ENCODE measurements at places on chromosomes 3 and 15.

DNA sequence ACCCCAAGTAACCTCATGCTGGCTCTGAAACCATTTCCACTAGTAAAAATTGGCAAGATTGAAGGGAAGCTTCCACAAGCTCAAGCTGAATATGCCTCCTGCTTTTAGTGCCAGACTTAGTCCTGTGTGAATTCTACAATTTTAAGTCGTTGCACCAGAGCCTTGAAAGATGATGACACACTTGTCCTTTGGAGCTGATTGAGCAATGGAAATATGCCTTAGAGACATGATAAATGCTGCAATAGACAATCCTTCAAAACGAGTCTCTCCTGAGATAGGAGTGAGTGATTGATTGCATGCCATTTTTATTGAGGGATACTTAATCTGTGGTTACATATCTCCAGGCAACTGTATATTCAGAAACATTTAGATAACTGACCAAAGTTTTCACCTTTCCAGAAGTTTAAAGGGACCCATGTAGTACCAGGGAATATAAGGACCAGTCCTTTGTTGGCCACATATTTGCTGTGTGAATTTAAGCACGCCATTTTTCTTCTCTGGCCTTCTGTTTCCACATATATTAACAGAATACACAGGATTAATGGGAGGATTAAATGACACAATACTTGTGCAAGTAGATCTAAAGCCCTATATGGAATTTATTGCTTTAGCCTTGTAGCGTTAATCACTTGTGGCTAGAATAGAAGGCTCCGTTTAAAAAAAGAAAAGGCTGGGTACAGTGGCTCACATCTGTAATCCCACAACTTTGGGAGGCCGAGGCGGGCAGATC lies 65.1 kb downstream of the PPARG start:
- no peak for DNase-seq

DNA sequence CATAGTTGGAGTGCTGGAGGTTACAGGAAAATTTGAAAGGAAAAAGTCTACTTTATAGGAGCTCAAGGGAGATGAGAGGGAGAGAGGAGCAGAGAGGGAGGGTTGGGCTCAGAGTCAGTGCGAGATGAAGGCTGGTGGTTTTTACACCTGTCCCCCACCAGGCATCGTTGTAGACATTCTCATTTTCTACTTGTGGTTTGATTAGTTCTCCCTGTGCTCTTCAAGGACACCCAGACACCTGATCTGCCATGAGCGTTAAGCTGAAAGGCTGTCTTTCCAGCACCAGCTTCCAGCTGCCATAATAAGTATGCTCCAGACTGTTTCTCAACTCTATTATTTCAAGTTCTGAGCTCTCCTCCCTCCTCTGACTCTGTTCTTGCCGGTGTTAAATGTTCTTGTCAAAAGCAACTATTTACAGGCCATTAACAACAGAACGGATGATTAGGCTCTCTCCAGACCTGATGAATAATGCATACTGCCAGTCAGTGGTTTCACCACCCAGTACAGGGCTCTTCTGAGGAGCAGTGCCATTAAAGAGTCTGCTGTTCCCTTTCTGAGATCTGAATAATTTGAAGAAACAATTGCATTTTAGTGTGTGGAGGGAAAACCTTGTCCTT lies 514.6 kb upstream of the MCTP2 start:
- DNase-seq = no peak

DNA sequence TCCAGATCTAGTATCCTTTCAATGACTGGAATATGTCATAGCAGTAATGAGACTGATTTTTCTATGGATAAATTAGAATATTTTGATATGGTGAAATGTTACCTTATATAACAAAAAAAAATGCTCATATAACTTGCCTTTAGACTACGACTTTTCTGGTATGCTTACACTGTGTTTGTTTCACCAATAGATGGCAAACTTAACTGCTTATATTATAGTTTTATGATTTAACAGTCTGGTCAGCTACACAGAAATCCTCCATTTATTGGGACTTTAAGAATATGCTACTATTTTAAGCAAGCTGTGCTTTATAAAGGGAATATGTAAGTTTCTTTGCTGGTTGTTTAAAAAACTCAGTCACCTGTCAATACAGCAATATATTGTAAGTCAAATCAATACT lies 205.6 kb downstream of the VGLL3 start:
- DNase-seq = no peak

GRCh38 chr3:124467980-124468902 lies 262.0 kb upstream of the UMPS start:
- DNase-seq = peak; percentile 65

DNA sequence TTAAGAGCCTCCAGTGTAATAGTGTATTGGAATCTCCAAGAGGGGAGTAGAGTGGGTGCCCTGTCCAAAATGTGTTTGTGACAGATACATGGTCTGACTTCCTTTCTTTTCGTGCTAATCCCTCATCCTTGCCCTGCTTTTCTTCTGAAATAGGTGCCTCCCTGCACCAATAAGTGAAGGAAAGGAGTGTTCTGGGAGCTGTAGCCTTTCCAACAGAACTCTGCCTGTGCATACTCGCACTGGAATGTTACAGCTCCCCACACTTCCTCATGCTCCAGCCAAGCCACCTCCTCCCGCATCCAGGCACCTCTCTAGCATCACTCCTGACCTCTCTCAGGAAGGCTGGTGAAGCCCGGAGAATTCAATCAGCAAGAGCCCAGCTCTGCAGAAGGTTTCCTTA lies 478.0 kb downstream of the GABRG3 start:
- DNase-seq = no peak

DNA sequence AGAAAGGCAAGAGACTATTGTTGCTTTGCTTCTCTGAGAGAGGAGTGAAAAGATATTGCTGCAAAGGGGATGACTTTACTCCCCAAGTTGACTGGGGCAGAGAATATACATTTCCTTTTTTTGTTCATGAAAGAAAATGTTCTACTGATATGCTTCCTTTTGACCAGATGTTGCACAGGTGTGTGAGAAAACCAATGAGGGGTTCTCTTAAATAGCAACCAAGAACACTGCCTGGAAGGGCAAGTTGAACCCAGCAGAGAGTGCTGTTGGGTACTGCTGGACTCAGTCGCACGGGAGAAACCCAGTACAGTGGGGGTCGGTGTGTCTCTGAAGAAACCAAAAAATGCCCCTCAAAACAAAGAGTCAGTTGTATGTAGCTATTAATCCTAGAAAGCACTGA lies 101.2 kb downstream of the CHST2 start:
- DNase-seq = no peak

DNA sequence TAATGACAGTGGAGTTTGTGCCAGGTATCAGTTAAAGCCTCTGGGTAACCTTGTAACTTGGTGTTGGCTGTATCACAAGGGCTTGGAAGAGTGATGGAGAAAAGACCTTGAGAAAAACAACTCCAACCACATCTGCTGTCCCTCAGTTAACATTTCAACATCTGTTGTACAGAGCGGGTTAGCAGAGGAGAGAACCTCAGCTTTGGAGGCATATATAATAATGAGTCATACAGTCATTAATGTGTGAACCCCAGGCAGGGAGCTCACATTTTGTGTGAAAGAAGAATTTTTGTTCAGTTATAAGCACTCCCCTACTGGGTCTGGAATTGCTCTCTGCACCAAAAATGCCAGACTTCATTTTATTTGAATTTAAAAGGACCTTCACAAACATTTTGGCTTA lies 439.5 kb downstream of the PDCD6IP start:
- DNase-seq = no peak
